ENCODE measurements at places on chromosomes 1 and 21. TPM values are rescaled to one million over a fixed set of nuclear protein-coding genes. Genes with fewer than 3 reads are reported as not detected.

- no peak for DNase-seq
- H3K27ac ChIP-seq, result no peak overlapping the region
- H3K36me3 ChIP-seq, result no peaks in the 10 kb centered on the region
- peaks cover 21% of the 10 kb centered on the region for H3K27me3 ChIP-seq
- H3K4me1 ChIP-seq, result no peaks in the 10 kb centered on the region
- H3K4me3 ChIP-seq, result no peak overlapping the region
Observed at GRCh38 chr1:18419113-18419844, 61.5 kb upstream of the KLHDC7A start.

DNA sequence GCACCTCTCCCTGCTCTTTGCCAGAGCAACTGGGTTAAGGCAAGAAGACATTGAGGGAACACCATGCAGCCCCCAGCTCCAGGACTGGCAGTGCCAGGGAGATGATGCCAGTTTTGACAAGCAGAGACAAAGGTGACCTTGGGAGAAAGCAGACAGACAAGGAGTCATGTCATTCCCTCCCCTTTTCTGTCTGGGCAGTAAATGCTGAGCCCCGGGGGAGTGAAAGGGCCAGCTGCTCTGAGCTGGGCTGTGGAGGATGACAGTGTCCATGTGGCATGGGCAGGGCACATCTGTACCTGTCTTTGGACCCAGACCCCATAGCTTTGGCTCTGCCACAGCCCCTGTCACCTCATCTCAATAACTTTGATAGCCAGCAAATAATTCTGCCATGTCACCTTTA lies 24.2 kb downstream of the PLEKHA6 start:
- no peak for DNase-seq
- no peak overlapping the region for H3K4me3 ChIP-seq
- no peaks in the 10 kb centered on the region for H3K36me3 ChIP-seq
- H3K4me1 ChIP-seq, result no peaks in the 10 kb centered on the region
- H3K27me3 ChIP-seq, result peaks cover 2% of the 10 kb centered on the region

The CFHR5 gene
- total RNA-seq, result not detected

DNA sequence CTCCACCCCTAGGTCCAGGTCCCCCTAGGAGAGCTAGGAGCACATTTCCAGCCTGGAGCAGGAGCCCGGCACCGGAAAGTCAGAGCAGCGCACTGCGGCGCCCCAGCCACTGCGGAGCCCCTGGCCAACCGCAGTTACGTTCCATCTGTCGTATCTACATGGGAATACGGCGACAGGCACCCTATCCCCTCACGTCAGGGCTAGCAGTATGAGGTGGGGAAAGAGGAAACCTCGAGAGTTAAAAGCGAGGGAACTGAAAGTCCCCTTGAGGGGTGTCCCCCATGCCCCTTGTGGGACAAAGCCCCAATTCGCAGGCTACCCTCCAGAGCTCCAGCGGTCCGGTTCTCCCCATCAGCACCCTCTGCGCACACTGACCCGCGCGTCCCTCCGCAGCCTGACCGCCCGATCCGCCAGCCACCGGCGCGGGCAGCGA lies 995 bp downstream of the COLGALT2 start:
- no peak overlapping the region for H3K27ac ChIP-seq
- peaks cover 9% of the 10 kb centered on the region for H3K36me3 ChIP-seq
- peaks cover 78% of the 10 kb centered on the region for H3K27me3 ChIP-seq
- H3K4me3 ChIP-seq, result peak overlapping the region; percentile 66
- no peak for DNase-seq

The DNAJC28 gene
- total RNA-seq, result 1.6 TPM

- H3K4me1 ChIP-seq, result peaks cover 16% of the 10 kb centered on the region
- H3K4me3 ChIP-seq, result peak overlapping the region; percentile 22
- no peaks in the 10 kb centered on the region for H3K27me3 ChIP-seq
- peaks cover 15% of the 10 kb centered on the region for H3K36me3 ChIP-seq
- DNase-seq, result no peak
- H3K27ac ChIP-seq, result peak overlapping the region; percentile 91
Observed at GRCh38 chr1:25467616-25468015, 36.9 kb downstream of the MACO1 start.

The TMIGD3 gene
- not detected for total RNA-seq

- H3K4me1 ChIP-seq, result peaks cover 47% of the 10 kb centered on the region
- peak overlapping the region; percentile 88 for H3K4me3 ChIP-seq
- DNase-seq, result peak; percentile 62
- peak overlapping the region; percentile 77 for H3K27ac ChIP-seq
- H3K36me3 ChIP-seq, result peaks cover 70% of the 10 kb centered on the region
Observed at GRCh38 chr1:28199328-28200233, 23.1 kb upstream of the PTAFR start.

The MPL gene
- total RNA-seq, result not detected

DNA sequence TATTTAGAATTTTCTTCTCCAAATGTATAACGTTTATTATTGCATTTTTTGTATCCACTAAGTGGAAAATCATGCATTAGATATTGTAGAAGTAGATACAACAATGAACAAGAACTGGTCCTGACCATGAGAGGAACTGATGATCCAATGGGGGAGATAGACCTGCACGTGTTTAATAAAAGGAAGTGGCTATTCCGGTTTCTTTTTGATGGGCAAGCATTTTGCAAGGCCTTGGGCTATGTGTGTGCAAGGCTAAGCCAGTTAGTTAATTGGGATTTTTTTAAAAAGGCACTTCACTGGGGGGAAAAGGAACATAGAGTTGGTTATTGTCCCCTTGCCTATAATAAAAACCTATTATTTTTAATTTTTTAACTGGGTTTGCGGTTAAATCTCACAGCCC lies 961 bp upstream of the VCAM1 start:
- no peaks in the 10 kb centered on the region for H3K36me3 ChIP-seq
- H3K4me1 ChIP-seq, result peaks cover 10% of the 10 kb centered on the region
- H3K27ac ChIP-seq, result no peak overlapping the region

The AMY1A gene
- total RNA-seq, result not detected

- no peaks in the 10 kb centered on the region for H3K36me3 ChIP-seq
- peaks cover 3% of the 10 kb centered on the region for H3K4me1 ChIP-seq
- peaks cover 28% of the 10 kb centered on the region for H3K27me3 ChIP-seq
- H3K27ac ChIP-seq, result no peak overlapping the region
Observed at GRCh38 chr1:43526002-43526401, 4.7 kb upstream of the PTPRF start.

- no peak overlapping the region for H3K27ac ChIP-seq
- DNase-seq, result no peak
- H3K36me3 ChIP-seq, result no peaks in the 10 kb centered on the region
- no peaks in the 10 kb centered on the region for H3K4me1 ChIP-seq
- H3K27me3 ChIP-seq, result no peaks in the 10 kb centered on the region
- no peak overlapping the region for H3K4me3 ChIP-seq
Observed at GRCh38 chr1:54159733-54160316, 7.0 kb upstream of the CDCP2 start.

The GFI1 gene
- total RNA-seq, result 18.2 TPM

The COL18A1 gene
- 22.2 TPM for total RNA-seq

- no peak overlapping the region for H3K27ac ChIP-seq
- H3K36me3 ChIP-seq, result no peaks in the 10 kb centered on the region
- no peak overlapping the region for H3K4me3 ChIP-seq
- peaks cover 3% of the 10 kb centered on the region for H3K27me3 ChIP-seq
- DNase-seq, result no peak
- no peaks in the 10 kb centered on the region for H3K4me1 ChIP-seq
Observed at GRCh38 chr21:29777160-29777559, 162.6 kb downstream of the GRIK1 start.

The FOXO6 gene
- total RNA-seq, result 0.19 TPM

- H3K27me3 ChIP-seq, result peaks cover 2% of the 10 kb centered on the region
- H3K4me1 ChIP-seq, result no peaks in the 10 kb centered on the region
- no peak overlapping the region for H3K27ac ChIP-seq
- H3K36me3 ChIP-seq, result no peaks in the 10 kb centered on the region
Observed at GRCh38 chr1:98201666-98202081, 280.8 kb upstream of the DPYD start.

The NUP210L gene
- total RNA-seq, result 0.16 TPM

- peaks cover 13% of the 10 kb centered on the region for H3K4me1 ChIP-seq
- no peaks in the 10 kb centered on the region for H3K36me3 ChIP-seq
- H3K4me3 ChIP-seq, result no peak overlapping the region
- H3K27me3 ChIP-seq, result no peaks in the 10 kb centered on the region
- H3K27ac ChIP-seq, result no peak overlapping the region
Observed at GRCh38 chr1:182238421-182238820, 153.2 kb downstream of the GLUL start.

The NFASC gene
- total RNA-seq, result not detected

The NEK2 gene
- not detected for total RNA-seq

DNA sequence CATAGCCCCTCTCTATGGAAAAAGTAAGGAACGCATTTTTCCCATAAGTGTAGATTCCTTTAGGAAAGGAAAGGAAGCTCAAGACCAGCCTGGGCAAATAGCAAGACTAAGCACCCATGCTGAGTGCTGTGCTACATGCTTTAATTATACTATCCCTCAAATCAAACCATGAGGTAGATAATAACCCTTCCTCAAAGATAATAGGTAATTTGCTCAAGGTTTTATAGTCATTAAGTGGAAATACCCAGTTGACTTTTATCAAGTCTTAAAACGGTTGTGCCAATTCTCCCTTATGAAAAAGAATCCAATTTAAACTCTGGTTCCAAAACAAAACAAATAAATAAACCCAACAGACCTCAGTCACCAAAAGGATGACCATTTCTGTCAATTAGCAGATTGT lies 3.4 kb downstream of the KIAA0319L start:
- no peaks in the 10 kb centered on the region for H3K27me3 ChIP-seq
- H3K4me3 ChIP-seq, result no peak overlapping the region

- no peaks in the 10 kb centered on the region for H3K4me1 ChIP-seq
- H3K36me3 ChIP-seq, result no peaks in the 10 kb centered on the region
- no peak for DNase-seq
- H3K4me3 ChIP-seq, result no peak overlapping the region
Observed at GRCh38 chr1:218917656-218918055, 256.0 kb upstream of the LYPLAL1 start.

- no peaks in the 10 kb centered on the region for H3K27me3 ChIP-seq
- peaks cover 55% of the 10 kb centered on the region for H3K4me1 ChIP-seq
Observed at GRCh38 chr1:116806245-116806644, 52.0 kb downstream of the CD2 start.

DNA sequence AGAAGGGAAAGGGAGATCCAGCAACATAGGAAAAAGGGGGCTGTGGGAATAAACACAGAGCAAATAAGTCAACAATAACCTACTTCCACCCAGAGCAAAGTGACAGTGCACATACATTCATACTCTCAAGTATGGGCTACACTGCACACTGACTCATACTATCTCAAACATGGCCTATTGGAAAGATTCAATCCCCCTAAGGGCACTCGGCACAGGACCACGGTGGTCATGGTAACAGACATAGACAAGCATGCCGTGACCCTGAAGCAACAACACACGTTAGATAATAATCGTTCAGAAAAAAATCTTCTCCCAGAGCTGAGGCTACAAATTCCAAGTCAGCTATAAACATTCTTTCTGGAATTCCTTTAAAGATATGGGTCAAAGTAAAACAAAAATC lies 16.8 kb upstream of the JAK1 start:
- no peak overlapping the region for H3K27ac ChIP-seq
- H3K4me3 ChIP-seq, result no peak overlapping the region
- no peaks in the 10 kb centered on the region for H3K36me3 ChIP-seq
- H3K4me1 ChIP-seq, result peaks cover 8% of the 10 kb centered on the region

- no peak overlapping the region for H3K4me3 ChIP-seq
- peaks cover 10% of the 10 kb centered on the region for H3K36me3 ChIP-seq
- H3K27ac ChIP-seq, result peak overlapping the region; percentile 30
- peaks cover 72% of the 10 kb centered on the region for H3K4me1 ChIP-seq
- DNase-seq, result no peak
- H3K27me3 ChIP-seq, result no peaks in the 10 kb centered on the region
Observed at GRCh38 chr1:15870421-15870820, 22.9 kb downstream of the SPEN start.

Data from naive thymus-derived CD8-positive, alpha-beta T cell (primary cell).